ENCODE measurements at places on chromosomes 5 and 9.

DNA sequence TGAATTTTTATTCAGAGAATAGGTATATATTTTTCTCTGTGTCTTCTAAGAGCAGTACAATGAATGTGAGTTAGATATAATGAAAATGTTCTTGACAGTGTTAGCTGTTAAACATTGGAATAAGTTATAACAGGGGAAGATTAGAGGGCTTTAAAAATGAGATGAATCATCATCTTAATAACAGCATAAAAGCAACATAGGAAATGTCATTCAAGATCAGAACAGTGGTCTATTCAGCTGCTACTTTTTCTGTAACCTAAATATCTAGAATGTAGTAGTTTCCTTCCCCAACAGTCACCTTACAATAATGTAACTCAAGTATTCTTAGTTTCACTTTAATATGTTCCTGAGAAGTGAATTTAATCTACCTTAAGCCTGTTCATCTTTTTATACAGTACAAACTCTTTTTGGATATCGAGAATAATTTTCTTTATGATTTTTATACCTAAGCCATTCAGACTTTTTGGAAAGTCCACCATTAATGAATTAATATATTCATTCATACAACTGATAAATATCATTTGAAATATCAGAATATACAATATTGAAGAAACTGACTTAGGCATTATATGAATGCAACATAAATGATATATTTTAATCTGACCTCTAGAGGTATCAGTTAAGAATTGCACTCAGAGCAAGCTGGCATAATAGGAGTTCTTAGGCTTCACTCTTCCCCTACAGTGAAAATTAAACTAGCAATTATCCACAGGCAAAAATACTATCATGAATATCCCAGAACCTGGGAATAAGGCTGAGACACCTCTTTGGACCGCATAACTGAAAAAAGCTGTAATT lies 66.1 kb upstream of the EDIL3 start:
- no peak overlapping the region for H3K4me3 ChIP-seq
- no peaks in the 10 kb centered on the region for H3K36me3 ChIP-seq
- no peaks in the 10 kb centered on the region for H3K4me1 ChIP-seq
- no peaks in the 10 kb centered on the region for H3K27me3 ChIP-seq
- no peak overlapping the region for H3K27ac ChIP-seq
- no peak for DNase-seq

DNA sequence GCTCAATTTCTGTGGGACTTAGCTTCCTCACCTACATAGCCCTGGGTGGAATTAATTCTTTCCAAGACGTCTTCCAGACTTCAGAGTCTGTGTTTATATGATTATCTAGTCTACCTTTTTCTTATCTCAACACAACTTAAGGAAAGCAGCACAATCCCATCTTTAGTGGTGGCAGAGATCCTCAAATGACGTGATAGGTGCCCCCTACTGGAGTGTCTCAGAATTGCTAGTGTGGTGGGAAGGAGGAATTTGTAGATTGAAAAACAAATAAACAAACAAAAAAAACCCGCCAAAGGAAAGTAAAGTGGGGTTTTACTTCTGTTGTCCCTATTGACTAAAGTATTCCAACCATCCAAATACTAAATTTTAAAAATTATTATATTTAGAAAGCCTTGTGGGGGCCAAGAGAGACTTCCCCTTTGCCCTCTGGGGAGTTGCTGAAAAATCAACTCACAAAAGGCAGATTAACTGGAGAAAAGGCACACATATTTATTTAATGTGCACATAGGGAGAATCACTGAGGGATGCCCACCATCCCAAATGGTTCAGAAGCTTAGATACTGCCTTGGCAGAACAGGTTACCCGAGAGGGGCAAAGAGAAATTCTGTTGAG lies 283.3 kb downstream of the TMEM167A start:
- H3K36me3 ChIP-seq: no peaks in the 10 kb centered on the region
- H3K4me3 ChIP-seq: no peak overlapping the region
- H3K27me3 ChIP-seq: no peaks in the 10 kb centered on the region
- H3K27ac ChIP-seq: no peak overlapping the region
- DNase-seq: peak; percentile 71

DNA sequence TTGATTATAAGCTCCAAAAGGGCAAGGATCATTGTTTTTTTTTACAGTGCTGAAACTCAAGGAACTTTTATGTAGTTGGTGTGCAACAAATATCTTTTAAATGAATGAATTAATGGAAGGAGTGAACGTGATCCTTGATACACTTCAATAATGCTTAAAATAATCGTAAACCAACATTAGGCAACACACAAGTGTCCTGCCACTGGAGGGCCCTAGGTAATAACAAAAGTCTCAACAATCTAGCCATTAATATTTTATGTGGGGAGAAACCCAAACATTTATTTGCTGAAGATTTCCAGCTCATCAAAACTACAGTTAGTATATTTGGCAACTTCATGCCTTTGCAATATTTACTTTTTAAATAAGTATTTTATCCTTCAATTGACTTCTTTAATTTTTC lies 309.0 kb upstream of the FBXL7 start:
- DNase-seq: no peak
- no peaks in the 10 kb centered on the region for H3K4me1 ChIP-seq
- no peak overlapping the region for H3K4me3 ChIP-seq
- no peaks in the 10 kb centered on the region for H3K27me3 ChIP-seq

DNA sequence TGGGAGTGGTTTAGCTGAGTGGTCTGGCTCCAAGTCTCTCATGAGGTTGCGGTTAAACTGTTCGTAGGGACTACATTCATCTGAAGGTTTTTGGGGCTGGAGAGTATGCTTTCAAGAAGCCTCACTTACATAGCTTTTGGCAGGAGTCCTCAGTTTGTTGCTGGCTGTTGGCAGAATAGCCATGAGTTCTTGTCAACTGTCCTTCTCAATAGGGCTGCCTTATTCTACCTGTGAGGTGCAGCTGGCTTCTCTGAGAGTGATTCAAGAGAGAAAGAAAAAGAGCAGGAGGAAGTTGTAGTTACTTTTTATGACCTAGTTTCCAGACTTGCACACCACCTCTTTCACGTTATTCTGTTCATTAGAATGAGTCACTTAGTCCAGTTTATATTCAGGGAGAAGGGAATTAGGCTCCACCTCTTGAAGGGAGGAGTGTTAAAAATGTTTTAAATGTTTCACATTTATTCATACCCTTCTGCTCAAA lies 33.2 kb downstream of the YTHDC2 start:
- DNase-seq: no peak
- H3K27ac ChIP-seq: no peak overlapping the region
- H3K36me3 ChIP-seq: peaks cover 30% of the 10 kb centered on the region
- no peaks in the 10 kb centered on the region for H3K27me3 ChIP-seq

- no peak for DNase-seq
- no peak overlapping the region for H3K4me3 ChIP-seq
- H3K27me3 ChIP-seq: no peaks in the 10 kb centered on the region
- no peaks in the 10 kb centered on the region for H3K4me1 ChIP-seq
- H3K27ac ChIP-seq: no peak overlapping the region
Observed at GRCh38 chr5:98789029-98789428, 15.6 kb downstream of the RGMB start.

Data from Peyer's patch (tissue), 4 donors.